H9 (cell line): ENCODE measurements at places on chromosomes 11 and 22. TPM values are rescaled to one million over a fixed set of nuclear protein-coding genes. Genes with fewer than 3 reads are reported as not detected.

GRCh38 chr11:60457576-60457975, 1.9 kb downstream of the MS4A1 start:
- H3K4me1 ChIP-seq: no peaks in the 10 kb centered on the region
- no peaks in the 10 kb centered on the region for H3K36me3 ChIP-seq
- H3K27me3 ChIP-seq: no peaks in the 10 kb centered on the region
- H3K27ac ChIP-seq: no peak overlapping the region
- no peak for DNase-seq

DNA sequence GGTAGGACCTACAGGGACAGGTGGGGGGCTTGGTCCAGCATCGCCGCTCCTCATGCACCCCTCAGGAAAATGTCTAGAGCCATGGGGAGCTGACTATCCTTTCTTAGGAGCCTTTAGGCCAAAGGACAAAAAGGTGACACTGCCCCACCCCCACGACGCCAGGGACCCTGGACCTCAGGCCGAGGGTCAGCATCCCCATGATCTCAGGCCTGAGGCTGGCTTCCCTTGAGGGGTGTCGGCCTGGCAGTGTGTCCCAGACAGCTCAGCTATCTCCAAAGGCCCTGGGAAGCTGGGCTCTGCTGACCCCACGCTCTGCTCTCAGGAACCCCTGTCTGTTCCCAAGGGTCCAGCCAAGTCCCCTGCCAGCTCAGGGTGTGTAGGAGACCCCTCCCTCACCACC, 16.3 kb downstream of the MRGPRG start:
- H3K4me1 ChIP-seq: no peaks in the 10 kb centered on the region
- H3K4me3 ChIP-seq: no peak overlapping the region; the same call in 1 of the 2 replicates
- H3K27me3 ChIP-seq: peaks cover 9% of the 10 kb centered on the region; the same call in 1 of the 2 replicates
- H3K36me3 ChIP-seq: no peaks in the 10 kb centered on the region

Gene IFITM10
- 0.59 and 0.77 TPM in 2 replicates for total RNA-seq

DNA sequence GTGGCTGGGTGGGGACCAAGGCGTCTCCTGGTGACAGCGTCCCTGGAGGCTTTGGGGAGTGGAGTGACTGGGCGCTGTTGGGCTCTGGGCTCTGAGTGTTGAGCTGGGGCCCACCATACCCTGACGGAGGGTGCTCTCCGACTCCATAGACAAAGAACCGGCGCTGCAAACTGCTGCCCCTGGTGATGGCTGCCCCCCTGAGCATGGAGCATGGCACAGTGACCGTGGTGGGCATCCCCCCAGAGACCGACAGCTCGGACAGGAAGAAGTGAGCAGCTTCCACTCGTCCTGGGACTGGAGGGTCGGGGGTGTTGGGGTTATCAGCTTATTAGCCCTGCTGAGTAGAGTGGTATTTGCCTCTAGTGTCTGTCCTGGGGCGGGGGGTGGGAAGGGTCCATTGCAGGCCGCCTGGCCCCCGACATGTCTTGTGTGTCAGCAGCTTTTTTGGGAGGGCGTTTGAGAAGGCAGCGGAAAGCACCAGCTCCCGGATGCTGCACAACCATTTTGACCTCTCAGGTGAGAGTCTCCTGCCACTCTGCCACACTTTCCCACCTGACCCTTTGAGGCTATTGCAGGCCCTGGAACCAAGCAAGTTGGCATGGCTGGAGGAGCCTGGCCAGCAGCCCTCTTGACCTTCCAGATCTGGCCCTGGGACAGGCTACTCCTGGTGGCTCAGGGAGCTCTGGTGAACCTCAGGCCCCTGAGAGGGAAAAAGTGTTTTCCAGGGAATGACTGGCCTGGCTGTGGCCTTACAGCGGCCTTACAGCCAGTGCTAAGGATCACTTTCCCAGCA, 7.6 kb downstream of the CLDN5 start:
- peaks cover 59% of the 10 kb centered on the region for H3K36me3 ChIP-seq
- no peaks in the 10 kb centered on the region for H3K4me1 ChIP-seq
- no peak for DNase-seq
- H3K27me3 ChIP-seq: no peaks in the 10 kb centered on the region

DNA sequence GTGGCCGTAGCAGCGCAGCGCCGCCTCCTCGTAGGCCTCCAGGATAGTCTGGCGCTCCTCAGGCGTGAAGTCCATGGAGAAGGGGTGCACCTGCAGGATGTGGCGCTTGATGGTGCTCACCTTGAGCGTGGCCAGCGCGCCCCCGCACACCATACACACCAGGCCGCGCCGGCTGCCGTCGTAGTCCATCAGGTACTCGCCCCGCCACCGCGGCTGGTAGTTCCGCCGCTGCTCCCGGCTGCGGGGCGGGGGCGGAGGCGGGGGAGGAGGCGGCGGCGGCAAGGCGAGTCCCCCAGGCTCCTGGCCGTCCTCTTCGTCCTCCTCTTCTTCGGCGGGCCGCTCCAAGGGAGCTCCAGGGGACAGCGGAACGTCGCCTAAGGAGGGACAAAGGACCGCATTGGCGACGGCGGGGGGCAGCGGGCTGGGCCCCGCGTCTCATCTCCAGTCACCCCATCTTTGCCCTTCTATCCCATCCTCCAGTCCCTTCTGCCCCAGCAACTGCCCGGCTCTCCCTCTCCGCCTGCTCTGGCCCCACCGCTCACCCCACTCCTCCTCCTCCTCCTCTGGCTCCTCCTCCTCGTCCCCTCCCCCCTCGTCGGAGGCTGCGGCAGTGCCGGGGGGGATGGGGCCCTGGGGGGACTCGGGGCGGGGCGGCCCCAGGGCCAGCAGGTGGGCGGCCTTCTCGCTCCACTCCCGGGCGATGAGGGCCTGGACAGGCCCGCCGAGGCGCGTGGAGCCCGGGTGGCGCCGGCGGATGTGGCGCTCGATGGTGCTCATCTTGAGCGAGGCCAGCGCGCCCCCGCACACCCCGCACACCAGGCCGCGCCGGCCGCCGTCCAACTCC, 4.9 kb downstream of the ZFTA start:
- peak overlapping the region; percentile 92 for H3K4me3 ChIP-seq
- no peaks in the 10 kb centered on the region; the same call in 1 of the 2 replicates for H3K4me1 ChIP-seq
- peaks cover 16% of the 10 kb centered on the region for H3K36me3 ChIP-seq
- H3K27ac ChIP-seq: no peak overlapping the region
- H3K27me3 ChIP-seq: no peaks in the 10 kb centered on the region
- DNase-seq: peak; percentile 91

DNA sequence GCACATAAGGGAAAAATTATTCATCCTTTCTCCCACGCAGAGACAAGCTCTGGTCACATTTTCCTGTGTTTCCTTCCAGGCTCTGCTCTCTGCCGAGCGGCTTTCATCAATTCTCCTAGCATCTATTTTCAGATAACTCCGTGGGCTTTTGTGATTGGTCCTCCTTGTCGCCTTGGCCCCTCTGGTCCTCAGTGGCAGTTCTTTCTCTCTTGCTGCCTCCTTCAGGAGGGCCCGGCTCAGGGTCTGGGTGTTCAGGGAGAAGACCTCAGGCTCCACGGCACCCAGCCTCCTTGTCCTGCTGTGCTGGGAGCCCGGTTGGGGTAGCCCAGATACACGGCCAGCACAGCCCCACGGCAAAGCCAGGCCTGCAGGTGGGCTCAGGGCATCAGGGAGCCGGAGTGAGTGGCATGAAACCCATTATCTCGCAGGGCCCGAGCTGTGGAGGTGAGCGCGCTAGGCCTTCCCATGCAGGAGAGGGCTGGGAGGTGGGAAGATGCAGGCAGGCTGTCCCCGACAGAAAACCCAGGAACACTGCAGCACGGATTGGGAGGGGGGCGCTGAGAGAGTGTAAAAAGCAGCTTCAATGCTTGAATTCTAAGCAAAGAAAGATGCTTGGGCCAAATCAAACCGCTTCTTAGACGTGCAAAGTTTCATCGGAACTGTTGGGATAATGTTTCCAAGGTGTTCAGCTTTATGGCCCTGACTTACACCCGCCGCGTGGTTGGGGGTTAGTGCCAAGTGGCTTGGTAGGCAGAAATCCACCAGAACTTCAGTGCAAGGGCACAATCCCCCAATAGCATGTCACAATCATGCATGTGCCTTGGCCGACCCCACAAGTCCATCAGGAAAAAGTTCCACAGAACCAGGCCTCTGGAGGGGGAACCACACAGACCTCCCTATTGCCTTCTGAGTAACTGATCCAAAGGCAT, 81.9 kb upstream of the WNT7B start:
- no peaks in the 10 kb centered on the region for H3K4me1 ChIP-seq
- no peak overlapping the region for H3K27ac ChIP-seq
- no peaks in the 10 kb centered on the region for H3K36me3 ChIP-seq
- no peak overlapping the region for H3K4me3 ChIP-seq
- DNase-seq: peak; percentile 22
